ENCODE measurements at places on chromosomes 6 and 20.
A peak's percentile ranks its signal among the peaks of the same experiment; 100 is the strongest.

DNA sequence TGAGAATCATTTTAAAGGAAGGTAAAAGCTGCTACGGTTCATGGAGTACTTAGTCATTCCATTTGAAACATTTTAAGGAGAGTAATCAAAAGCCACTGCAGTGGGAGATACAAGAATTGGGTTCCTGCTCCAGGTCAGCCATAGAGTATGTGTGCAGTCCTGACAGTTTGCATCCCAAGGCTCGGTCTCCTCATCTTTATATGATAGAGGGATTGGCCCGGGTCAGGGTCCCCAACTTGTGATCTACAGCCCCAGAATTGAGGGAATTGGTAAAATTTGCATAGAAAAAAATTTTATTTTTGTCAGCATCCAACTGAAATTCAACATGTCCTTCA, 147.4 kb upstream of the PRND start:
- DNase-seq, result no peak

- DNase-seq, result peak; percentile 69
Measured at GRCh38 chr20:51284871-51285270, 257.6 kb downstream of the NFATC2 start.

- no peak for DNase-seq
Measured at GRCh38 chr6:41228096-41228495, at the start of gene TREML4. Gene TREML4, plus strand, starts transcription at chr6:41228349. Its CDS starts 79 bp downstream, at chr6:41228428.

DNA sequence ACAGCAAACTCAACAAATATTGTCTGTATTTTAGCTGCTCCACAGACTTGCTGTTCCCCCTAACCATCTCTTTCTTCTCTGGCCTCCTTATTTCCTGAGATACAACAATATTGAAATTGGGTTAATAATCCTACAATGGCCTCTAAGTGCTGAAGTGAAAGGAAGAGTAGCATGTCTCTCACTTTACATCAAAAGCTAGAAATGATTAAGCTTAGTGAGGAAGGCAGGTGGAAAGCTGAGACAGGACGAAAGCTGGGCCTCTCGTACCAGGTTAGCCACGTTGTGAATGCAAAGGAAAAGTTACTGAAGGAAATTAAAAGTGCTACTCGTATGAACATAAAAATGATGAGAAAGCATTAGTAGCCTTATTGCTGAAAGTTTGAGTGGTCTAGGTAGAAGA, 63.8 kb downstream of the ELOVL5 start:
- DNase-seq, result no peak

Measured in amygdala (tissue), 56 donors.